ENCODE measurements at places on chromosomes 12 and 14. TPM values are rescaled to one million over a fixed set of nuclear protein-coding genes. Genes with fewer than 3 reads are reported as not detected.

DNA sequence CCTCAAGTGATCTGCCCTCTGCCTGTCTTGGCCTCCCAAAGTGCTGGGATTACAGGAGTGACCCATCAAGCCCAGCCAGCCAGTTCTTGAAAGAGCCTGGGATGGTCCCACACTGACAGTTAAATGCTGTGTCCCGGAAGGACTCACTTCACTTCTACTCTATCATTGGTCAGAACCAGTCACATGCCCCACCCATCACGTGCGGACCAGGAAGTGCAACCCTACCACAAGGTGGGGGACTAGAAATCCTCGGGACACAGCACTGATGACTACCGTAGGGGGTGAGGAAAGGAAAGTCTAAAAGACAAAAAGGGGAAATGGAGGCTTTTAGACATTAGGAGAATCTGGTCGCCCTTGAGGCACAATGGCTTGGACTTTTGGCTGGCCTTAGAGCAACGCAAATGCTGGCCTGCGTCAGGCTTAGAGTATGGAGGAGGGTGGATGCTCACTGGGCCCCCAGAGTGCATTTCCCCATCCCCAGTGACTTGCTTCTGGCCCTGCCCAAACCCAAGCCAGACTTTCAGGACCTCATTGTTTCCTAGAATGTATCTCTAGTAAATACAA lies 207.7 kb downstream of the TTC8 start:
- DNase-seq = no peak

DNA sequence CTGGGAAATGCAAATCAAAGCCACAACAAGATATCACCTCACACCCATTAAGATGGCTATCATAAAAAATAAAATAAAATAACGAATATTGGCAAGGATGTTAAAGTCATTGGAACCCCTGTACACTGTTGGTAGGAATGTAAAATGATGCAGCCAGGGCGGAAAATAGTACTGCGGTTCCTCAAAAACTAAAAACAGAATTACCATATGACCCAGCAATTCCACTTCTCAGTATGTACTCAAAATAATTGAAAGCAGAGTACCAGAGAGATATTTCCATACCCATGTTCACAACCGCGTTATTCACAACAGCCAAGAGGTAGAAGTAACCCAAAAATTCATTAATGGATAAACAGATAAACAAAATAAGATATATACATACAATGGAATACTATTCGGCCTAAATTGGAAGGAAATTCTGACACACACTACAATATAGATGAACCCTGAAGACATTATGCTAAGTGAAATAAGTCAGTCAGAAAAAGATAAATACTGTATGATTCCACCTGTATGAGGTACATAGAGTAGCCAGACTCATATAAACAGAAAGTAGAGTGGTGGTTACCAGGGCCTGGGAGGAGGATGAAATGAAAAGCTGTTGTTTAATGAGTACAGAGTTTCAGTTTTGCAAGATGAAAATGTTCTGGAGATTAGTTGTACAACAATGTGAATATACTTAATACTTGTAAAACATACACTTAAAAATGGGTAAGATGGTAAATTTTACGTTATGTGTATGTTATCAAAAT lies 84.6 kb downstream of the TXNDC16 start:
- DNase-seq = peak; percentile 11

The ZDHHC22 gene
- polyA plus RNA-seq = 0.30 TPM

The C12orf54 gene
- polyA plus RNA-seq = 0.72 TPM

DNA sequence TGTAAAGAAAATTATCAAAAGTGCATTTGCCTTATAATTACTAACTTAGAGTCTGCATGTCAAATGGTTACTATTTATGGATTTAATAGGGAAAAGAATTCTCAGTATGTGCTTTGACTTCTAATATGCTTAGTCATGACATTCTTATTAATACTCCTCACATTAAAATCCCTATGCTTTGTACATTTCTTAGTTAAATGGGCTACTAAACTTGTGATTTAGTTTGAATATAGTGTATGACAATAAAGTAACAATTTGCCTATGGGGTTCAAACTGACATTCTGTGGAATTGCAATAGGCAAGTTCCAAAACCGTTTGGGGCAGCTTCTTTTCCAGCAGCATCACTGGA lies 361.9 kb upstream of the TMTC1 start:
- DNase-seq = no peak

The NOVA1 gene
- 12.9 TPM for polyA plus RNA-seq

GRCh38 chr12:72282721-72283120 lies 10.6 kb downstream of the TRHDE start:
- DNase-seq = no peak

Data from hindlimb muscle (tissue), 1 donor.